ENCODE measurements at places on chromosomes 4 and X. TPM values are rescaled to one million over a fixed set of nuclear protein-coding genes. Genes with fewer than 3 reads are reported as not detected.
A peak's percentile ranks its signal among the peaks of the same experiment; 100 is the strongest.

- no peaks in the 10 kb centered on the region for H3K4me1 ChIP-seq
- DNase-seq: no peak
- H3K27me3 ChIP-seq: no peaks in the 10 kb centered on the region
- no peak overlapping the region for H3K27ac ChIP-seq
- no peak overlapping the region for H3K4me3 ChIP-seq
- no peaks in the 10 kb centered on the region for H3K36me3 ChIP-seq
Measured at GRCh38 chr4:31539284-31540069, 819.3 kb downstream of the PCDH7 start.

DNA sequence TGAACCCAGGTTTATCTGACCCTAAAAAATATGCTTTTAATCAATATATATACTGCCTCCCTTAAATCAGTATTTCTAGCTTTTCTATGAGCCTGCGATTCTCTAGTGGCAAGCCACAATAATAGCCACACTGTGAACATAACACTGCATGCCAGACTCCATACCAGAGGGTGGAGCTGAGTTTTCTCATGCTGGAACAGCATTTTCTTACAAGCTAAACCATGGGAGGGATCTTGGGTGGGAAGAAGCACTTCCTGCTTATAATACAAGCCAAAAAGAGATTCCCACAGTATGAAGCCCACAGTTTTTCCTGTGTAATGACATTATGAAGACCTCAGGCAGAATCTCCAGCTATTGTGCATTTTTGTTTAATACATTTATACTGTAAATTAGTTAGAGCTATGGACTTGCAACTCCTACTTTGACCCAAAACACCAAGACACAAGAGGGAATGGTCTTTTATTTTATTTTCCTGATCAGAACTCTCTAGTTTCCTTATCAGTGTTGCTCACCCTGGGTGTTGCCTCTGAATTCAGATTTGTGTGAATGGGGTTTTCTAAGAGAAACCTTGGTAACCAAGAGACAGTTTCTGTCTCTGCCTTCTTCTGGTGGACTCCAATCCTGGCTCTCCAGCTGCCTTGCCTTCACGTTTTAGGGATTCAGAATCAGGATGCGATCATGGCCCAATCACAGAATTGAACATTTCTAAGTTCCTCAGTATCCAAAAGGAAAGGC, 74.5 kb upstream of the EOLA2 start:
- no peaks in the 10 kb centered on the region for H3K27me3 ChIP-seq
- no peaks in the 10 kb centered on the region for H3K36me3 ChIP-seq
- no peak for DNase-seq
- H3K4me1 ChIP-seq: no peaks in the 10 kb centered on the region
- no peak overlapping the region for H3K27ac ChIP-seq
- no peak overlapping the region for H3K4me3 ChIP-seq

The CT45A3 gene
- not detected for total RNA-seq

DNA sequence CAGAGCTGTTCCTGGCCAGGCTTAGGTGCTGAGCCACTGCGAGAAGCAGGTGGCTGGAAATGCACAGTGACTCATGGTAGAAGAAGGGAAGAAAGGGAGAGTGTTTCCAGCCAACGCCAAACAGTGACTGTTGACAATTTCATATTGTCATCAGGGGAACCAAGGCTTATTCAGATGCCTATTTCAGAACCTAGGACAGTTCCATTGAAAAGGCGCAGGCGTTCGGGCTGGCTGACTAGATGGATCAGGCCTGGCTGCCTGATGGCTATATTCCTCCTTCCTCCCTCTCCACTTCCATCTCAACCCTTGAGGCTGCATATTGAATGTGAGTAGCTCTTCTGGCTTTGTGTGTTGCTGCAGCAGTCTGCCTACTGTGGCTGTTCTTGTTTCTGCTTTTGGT, 73.0 kb upstream of the FRMPD4 start:
- no peaks in the 10 kb centered on the region for H3K4me1 ChIP-seq
- no peaks in the 10 kb centered on the region for H3K27me3 ChIP-seq
- no peak for DNase-seq
- no peak overlapping the region for H3K27ac ChIP-seq

DNA sequence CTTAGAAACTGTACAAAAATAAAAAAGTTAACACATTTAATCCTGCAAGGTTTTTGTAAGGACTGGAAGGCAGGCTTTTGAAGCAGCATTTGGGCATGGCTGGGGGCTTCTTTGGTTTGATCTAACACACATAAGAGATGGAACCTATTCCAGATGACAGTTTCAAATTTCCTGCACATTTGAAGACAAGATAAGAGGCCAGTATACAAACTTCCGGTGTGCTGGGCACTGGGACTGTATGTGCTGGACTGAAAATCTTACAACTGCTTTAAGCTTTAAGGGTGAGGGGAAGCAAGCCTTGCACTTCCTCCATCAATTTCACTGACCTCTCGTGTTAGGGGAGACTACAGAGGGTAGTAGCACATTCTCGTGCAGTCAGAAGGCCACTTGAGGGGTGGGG, 122.9 kb downstream of the AMMECR1 start:
- H3K27me3 ChIP-seq: no peaks in the 10 kb centered on the region
- no peaks in the 10 kb centered on the region for H3K36me3 ChIP-seq
- DNase-seq: no peak
- H3K4me1 ChIP-seq: no peaks in the 10 kb centered on the region

The RS1 gene
- not detected for total RNA-seq

The SSX2 gene
- not detected for total RNA-seq

- H3K27me3 ChIP-seq: no peaks in the 10 kb centered on the region
- no peak overlapping the region for H3K4me3 ChIP-seq
- no peaks in the 10 kb centered on the region for H3K4me1 ChIP-seq
Measured at GRCh38 chr4:122212880-122213279, 60.7 kb downstream of the BLTP1 start.

DNA sequence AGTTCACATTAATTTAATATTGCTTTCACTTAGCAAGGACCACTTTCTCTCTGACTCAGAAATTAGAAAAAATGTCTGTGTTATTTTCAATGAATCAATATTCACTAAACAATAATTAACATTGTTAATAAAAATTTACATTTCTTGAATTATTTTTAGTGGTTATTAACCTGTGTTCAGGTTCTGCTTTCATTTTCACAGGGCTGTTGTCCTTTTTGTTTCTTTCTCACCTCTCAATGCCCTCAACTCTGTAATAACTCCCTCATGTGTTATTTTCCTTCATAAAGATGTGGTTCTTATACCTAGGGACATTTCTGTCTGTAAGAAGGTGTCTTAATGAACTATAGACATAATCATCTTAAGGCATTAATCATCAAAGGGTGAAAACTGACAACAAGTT, 43.1 kb upstream of the PRR27 start:
- no peaks in the 10 kb centered on the region for H3K4me1 ChIP-seq
- H3K27me3 ChIP-seq: no peaks in the 10 kb centered on the region
- no peak overlapping the region for H3K27ac ChIP-seq
- no peak overlapping the region for H3K4me3 ChIP-seq
- DNase-seq: no peak

The FAT1 gene
- total RNA-seq: 145 TPM

DNA sequence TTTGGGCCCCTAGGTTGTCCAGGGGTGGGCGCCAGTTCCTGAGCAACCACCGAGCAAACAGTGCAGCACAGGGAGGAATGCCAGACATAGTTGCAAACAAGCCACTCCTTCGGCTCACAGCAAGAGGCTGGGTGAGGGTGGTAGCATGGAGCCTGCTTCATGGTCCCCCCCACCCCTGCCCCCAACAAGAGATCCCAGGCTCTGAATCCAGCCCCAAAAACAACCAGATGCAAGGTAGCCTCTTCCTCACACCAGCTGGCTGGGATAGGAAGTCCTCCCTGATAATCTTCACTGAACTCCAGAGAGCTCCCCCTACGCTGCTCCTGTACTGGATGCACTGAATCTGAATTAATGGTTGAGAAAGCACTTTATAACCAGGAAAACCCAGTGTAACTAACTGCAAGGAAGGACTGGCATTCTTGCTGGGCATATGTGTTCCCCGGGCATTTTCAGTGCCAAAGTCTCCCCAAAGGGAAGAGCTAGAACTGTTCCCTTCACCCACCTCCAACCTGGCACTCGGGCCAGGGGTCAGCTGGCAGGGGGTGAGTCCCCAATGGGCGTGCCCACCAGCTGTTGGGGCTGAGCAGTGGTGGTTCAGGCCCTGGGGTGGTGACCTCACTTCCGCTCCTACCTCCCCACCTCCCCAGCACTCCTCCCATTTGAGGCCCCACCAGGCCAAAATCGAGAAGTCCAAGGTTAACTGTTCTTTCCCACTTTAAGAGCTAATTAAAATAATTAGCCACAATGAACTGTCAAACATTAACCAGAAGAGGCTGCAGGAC, 1.5 kb downstream of the ELF4 start:
- peak overlapping the region; percentile 82 for H3K27ac ChIP-seq
- no peaks in the 10 kb centered on the region for H3K36me3 ChIP-seq
- H3K4me3 ChIP-seq: peak overlapping the region; percentile 63
- H3K27me3 ChIP-seq: no peaks in the 10 kb centered on the region

DNA sequence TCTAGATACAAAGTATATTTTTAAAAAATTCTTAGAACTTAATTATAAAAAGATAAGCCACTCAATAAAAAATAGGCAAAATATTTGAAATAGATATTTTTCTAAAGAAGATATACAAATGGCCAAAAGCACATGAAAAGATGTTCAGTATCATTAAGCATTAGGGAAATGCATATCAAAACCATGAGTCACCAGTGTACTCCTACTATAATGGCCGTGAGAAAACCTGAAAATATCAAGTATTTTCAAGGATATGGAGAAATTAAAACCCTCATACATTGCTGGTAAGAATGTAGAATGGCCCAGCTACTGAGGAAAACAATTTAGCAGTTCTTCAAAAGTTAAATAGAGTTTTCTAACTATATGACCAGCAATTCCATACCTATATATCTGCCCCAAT, 337.9 kb downstream of the CAMK2D start:
- DNase-seq: no peak
- no peak overlapping the region for H3K4me3 ChIP-seq
- H3K27ac ChIP-seq: no peak overlapping the region

DNA sequence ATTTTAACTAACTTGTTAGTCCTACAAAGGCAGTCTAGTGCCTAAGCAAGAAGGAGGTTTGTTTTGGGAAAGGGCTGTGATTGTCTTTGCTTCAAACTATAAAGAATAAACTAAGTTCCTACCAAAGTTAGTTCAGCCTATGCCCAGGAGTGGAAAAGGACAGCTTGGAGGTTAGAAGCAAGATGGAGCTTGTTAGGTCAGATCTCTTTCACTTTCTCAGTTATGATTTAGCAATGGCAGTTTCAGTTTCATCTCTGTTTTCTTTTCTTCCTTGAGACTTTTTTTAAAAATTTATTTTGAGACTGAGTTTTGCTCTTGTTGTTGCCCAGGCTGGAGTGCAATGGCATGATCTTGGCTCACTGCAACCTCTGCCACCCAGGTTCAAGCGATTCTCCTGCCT, 82.9 kb upstream of the NLGN4X start:
- no peak for DNase-seq
- H3K36me3 ChIP-seq: no peaks in the 10 kb centered on the region
- no peaks in the 10 kb centered on the region for H3K4me1 ChIP-seq
- no peak overlapping the region for H3K4me3 ChIP-seq

GRCh38 chr4:156970501-156971164, 966 bp downstream of the PDGFC start:
- H3K4me3 ChIP-seq: peak overlapping the region; percentile 85
- peak; percentile 93 for DNase-seq
- peak overlapping the region; percentile 95 for H3K27ac ChIP-seq
- peaks cover 22% of the 10 kb centered on the region for H3K4me1 ChIP-seq

The MAGEA2B gene
- not detected for total RNA-seq

DNA sequence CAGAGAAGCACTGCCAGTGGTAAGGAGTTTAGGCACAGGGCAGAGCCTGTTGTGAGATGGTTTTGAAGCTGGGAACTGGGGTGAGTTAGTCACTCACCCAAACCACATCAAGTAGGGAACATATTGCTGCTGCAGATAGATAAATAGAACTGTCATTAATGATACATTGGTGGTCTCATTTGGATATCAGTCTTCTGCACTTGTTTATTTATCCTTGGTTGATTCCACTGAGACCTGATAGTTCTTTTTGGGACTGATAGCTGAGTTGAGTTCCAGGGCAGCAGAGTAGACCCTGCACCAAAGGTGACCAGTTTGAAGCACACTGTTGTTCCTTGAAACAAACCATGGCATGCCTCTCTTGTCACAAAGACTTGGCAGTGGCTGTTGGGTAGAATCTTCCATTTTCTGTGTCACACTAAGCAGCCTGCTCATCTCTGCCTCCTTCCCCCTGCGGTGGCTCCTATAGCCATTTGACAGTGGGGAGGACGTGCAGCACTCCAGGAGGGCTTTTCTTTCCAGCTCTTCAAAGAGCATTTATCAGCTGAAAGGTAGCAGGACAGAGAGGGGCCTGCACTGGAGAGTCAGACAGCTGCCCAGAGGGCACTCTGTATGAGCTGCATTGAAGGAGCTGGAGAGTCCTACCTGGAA, 59.7 kb upstream of the TMEM164 start:
- DNase-seq: no peak
- H3K4me3 ChIP-seq: no peak overlapping the region
- H3K36me3 ChIP-seq: no peaks in the 10 kb centered on the region
- H3K4me1 ChIP-seq: no peaks in the 10 kb centered on the region
- no peak overlapping the region for H3K27ac ChIP-seq
- H3K27me3 ChIP-seq: no peaks in the 10 kb centered on the region

DNA sequence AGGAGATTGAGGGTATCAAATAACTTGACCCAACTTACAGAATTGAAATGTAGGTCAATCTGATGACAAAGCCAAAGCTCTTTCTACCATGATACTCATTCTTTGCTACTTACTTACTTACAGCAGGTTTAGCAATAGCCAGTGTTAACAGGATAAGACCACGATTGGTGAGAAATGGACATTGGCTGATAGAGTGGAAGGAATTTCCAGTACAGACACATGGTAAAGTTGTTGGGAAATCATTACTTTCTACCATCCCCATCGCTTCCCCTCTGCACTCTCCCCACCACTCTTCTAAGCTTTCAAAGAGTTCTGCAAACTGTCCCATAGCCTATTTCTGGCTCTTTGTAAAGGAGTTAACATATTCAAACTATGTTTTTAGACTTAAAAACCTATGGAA, 119.7 kb downstream of the CHRNA9 start:
- no peaks in the 10 kb centered on the region for H3K36me3 ChIP-seq
- no peak for DNase-seq
- peaks cover 11% of the 10 kb centered on the region for H3K4me1 ChIP-seq
- no peak overlapping the region for H3K4me3 ChIP-seq
- no peak overlapping the region for H3K27ac ChIP-seq
- H3K27me3 ChIP-seq: no peaks in the 10 kb centered on the region

DNA sequence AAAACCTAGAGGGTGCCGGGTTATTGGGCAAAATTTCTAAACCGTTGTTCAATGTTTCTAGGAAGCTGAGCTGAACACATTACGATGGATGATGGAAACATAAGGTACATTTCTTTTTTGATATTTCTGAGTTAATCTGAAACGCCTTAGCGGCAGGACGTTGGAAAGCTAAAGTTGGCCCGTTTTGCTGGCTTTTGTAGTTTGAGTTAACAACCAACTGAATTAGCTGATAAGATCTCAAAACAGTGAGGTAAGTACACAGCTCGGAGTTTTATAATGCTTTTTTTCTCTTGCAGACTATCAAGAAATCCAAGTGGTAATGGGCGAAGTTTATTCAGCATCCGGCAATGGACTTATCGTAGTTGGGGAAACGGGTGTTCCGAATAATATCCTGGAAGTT, 73.5 kb downstream of the PRSS12 start:
- H3K27ac ChIP-seq: peak overlapping the region; percentile 86
- DNase-seq: no peak
- H3K27me3 ChIP-seq: no peaks in the 10 kb centered on the region
- H3K4me1 ChIP-seq: peaks cover 36% of the 10 kb centered on the region
